ENCODE measurements at places on chromosomes 7 and 10.

- DNase-seq, result no peak
Measured at GRCh38 chr7:84939442-84939841, 247.4 kb downstream of the SEMA3D start.

- no peak for DNase-seq
Measured at GRCh38 chr7:27377988-27378387, 135.4 kb downstream of the EVX1 start.

DNA sequence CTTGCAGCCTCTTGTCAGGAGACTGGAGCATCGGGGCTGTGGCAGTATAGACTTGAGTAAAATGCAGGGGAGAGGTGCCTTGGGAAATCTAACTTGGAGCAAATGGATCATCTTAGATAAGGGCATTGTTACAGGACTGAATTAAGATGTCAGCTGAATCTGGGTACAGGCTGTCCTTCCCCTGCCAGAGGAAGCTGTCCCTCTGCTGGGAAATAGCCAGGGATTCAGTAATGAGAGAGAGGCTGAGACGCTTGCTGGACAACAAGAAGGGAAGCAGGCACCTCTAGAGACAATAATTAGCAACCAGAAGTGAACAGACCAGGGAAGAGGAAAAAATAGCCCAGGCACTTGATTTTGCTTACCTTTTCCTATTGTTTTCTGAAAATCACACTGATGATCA is 20.7 kb upstream of the RAPGEF5 start:
- no peak for DNase-seq

DNA sequence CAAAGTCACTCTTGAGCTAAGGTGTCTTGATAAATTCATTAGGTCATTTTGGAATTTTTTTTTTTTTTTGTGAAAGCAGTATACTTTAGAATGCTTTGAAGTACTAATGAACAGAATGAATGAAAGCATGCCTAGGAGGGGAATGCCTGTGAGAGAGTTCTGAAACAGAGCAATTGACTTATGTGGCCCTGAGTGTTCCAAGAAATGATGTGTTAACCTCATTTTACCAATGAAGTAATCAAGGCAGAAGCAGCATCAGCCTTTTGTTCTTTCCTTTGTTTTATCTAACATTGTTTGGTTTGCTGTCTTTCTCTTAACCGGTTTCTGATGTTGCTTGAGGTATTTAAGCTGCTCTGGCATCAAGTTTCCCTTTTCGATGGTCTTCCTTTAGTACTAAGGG is 154.6 kb upstream of the HGF start:
- no peak for DNase-seq

DNA sequence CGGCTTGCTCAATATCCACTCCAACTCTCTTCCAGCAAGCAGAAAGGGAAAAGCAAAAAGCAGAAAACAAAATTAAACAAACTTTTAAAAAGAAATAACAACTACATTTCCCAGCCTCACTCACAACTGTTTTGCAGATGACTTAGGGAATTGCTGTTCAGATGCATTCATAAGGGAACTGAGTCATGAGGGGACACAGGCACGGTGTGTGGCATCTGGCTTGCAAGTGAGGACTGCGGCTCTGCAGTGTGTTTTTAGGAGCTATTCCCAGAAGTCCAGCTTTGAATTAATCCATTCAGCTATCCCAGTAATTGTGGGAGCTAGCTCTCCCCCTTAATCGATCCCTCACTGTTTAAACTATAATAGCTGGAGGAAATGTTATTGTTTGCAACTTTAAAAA is 30.3 kb downstream of the PTN start:
- DNase-seq, result no peak

- DNase-seq, result peak; percentile 67
Measured at GRCh38 chr10:68598978-68599770, 39.0 kb downstream of the TET1 start.

GRCh38 chr10:116511365-116511764 is 34.4 kb upstream of the PNLIP start:
- DNase-seq, result no peak

DNA sequence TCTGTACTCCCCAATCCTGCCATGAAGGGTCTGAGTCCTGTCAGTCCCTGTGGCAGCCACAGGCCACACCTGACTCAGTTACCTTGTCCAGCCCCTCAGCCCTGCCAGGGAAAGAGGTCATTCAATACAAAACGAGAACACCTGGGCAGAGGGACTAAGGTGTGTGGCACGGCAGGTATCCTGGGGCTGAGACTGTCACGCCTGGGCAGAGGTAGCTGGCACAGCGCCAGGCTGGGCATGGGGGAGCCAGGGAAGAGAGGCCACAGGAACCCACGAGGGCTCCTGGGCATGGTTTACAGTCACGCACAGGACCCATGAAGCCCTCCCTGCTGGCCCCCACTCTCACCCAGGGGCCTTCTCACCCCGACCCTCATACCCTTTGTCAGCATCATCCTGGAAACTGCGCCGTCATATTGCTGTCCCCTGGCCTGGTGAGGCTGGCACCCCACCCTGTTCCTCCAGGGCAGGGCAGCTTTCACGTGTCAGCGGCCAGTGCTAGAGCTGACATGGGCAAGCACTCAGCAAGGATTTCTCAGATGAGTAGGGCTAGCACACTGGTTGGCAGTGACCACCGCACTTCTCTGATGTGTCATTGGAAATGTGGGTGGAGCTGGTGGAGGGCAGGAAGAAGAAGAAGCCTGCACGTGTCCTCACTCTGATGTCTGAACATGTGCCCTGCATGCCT is 42.7 kb downstream of the LRRC18 start:
- DNase-seq, result no peak

DNA sequence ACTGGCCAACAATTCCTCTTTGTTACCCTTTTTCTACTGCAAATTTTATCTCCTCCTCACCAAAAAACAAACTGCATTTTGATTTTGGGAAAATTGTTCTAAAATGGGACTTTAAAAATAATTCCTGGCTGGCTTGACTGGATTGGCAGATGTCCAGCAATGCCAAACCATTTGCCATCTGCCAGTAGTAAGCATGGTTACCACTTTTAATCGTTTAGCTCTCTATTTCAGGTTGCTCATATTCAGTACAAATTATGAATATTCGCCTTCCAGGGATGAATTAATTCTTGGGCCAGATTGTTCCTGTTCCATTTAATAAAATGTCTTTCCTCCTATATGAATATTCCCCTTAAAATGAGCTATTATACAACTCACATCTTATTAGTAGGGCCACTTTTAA is 35.7 kb downstream of the SMNDC1 start:
- no peak for DNase-seq

DNA sequence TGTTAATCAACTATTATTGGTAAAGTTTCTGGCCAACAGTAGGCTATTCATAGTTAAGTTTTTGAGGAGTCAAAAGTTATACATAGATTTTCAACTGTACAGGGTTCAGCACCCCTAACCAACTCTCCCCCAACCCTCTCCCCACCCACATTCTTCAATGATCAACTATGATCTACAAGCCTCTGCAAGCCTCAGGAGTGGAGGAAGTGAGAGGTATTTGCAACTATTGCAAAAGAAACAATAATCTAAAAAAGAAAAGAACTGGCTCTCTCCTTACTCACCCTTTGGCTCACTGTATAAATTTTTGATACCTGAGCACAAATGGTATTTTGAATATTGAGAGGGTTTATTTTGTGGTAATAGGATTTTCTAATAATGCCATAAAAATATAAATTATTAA is 179.8 kb downstream of the IPMK start:
- no peak for DNase-seq

DNA sequence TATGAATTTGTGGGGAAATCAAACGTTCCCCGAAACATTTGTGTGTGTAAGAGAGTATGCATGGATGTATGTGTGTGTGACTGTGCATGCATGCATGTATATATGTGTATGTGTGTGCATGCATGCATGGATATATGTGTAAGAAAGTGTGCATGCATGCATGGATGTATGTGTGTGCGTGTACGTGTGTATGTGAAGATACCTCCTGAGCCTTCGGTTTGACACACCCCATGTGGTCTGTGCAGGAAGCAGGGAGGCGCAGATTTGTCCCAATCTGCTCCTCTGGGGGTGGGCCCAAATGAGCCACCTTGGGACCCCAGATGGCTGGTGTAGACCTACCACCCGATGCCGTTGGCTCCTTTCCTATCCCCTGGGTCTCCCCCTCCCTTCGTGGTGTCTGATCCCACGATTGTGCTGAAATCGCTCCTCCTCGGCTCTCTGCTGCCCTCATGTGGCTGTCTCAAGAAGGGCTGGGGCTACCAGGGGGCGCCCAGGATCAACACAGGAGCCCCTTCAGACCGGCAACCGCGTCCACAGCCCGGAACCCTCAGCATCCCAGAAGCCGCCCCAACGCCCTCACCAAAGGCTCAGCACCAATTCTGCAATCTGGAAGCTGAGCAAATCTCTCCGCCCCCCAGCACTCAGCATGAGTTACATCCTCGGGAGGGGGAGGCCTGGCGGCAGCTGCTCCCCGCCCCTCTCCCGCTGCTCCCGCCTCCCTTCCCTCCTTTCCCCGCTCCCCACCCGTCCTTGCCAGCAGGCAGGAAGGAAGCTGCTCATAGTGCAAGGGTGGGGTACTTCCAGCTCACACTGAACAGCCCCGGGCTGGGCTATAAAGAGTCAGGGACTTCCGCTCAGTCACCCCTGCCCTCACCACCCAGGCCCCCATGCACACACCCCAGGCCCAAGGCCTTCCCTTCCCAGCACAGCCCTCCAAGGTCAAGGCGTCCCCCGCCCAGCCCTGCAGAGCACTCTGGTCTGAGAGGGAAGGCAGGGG is 2.3 kb upstream of the NOS3 start:
- DNase-seq, result peak; percentile 66

DNA sequence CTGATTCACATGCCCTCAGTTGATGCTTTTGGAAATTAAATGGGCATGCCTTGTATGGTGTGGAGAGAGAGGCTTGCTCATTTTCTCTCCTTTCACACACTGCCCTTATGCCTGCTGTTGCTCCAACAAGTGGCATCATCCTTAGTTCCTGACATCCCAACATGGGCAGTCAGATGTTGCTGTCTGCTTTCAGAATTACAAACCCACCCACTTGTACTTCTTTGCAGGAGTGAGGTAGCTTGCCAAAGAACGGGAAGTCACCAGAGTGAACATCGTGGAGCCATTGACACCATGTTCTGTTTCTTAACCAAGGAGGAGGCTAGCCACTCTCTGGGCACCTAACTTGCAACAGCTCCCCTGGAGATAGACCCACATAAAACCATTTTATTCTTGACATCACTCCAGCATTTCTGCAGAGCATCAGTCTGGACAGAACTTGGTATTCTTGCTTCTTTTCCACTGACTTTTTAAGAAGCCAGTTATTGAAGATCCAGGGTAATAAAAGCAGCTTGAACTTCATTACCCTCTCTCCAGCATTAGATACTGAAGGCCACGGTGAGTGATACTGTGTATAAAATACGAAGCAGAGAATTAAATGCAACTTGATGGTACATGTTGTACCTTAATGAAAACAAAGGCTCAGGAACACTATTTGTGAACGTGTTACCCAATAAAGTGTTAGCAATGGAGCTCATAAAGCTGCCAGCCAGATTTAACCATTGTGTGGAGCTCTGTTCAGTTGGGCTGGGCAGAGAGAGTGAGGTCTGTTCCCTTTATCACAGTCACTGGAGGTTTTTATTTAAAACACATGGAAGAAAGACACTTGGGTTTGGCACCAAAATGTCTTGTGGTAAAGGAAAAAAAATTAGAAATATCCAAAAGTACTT is 195.8 kb upstream of the HABP2 start:
- no peak for DNase-seq

DNA sequence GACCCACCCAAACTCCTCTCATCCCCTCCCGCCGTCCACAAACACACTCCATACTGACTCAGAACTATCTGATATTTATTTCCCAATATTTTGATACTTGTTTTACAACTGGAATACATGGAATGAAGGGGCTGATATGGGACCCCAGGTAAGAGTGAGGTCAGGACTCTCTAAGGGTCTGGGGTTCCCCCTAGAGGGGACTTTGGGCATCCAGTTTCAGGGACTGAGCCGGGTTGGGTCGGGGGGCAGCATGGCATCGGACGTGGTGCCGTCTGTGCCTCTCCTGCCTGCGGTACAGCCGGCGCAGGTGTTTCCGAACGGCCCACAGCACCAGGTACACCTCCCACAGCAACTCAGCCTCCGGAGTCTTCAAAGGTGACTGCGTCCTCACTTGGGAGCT is 7.5 kb downstream of the SPACDR start:
- DNase-seq, result no peak
